ENCODE measurements at places on chromosomes 3 and 15. TPM values are rescaled to one million over a fixed set of nuclear protein-coding genes. Genes with fewer than 3 reads are reported as not detected.

The GHSR gene
- total RNA-seq, result not detected

The GPR149 gene
- total RNA-seq, result not detected

The RASGRF1 gene
- not detected for total RNA-seq

The C15orf40 gene
- total RNA-seq, result 10.1 TPM

The TRIP4 gene
- total RNA-seq, result 8.7 TPM

The DLEC1 gene
- total RNA-seq, result under 0.01 TPM

The CELSR3 gene
- 0.49 TPM for total RNA-seq

The ANKUB1 gene
- not detected for total RNA-seq

The WNT7A gene
- total RNA-seq, result not detected

The SLC28A2 gene
- total RNA-seq, result not detected

Measured in bladder microvascular endothelial cell (primary cell).